ENCODE measurements at places on chromosomes 6 and 20. TPM values are rescaled to one million over a fixed set of nuclear protein-coding genes. Genes with fewer than 3 reads are reported as not detected.

TRIM15 gene
- not detected for total RNA-seq

MEP1A gene
- 4.1 TPM for total RNA-seq

PROCR gene
- 0.55 TPM for total RNA-seq

ORC3 gene
- total RNA-seq: 30.1 TPM

RIPPLY2 gene
- not detected for total RNA-seq

NR2E1 gene
- total RNA-seq: not detected
